ENCODE measurements at places on chromosomes 7 and 10.

- DNase-seq = no peak
These were observed 51.6 kb upstream of the PAX2 start for GRCh38 chr10:100693821-100694220.

DNA sequence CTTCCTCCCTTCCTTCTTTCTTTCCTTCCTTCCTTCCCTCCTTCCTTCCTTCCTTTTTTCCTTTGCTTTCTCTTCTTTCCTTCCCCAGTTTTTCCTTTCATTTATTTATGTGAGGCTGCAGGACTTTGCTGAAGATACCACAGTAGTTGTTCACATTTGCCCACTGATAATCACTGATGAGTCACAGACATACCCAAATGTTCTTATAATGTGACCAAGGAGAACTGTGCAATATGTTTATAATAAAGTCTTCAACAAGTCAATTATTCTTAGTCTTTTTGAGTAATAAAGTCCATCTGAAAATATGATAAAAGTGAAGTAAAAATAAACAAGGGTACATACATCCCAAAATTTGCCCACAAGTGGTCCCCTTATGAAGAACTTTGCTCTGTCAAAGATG lies 159.7 kb downstream of the GNAI1 start:
- DNase-seq = peak; percentile 61

DNA sequence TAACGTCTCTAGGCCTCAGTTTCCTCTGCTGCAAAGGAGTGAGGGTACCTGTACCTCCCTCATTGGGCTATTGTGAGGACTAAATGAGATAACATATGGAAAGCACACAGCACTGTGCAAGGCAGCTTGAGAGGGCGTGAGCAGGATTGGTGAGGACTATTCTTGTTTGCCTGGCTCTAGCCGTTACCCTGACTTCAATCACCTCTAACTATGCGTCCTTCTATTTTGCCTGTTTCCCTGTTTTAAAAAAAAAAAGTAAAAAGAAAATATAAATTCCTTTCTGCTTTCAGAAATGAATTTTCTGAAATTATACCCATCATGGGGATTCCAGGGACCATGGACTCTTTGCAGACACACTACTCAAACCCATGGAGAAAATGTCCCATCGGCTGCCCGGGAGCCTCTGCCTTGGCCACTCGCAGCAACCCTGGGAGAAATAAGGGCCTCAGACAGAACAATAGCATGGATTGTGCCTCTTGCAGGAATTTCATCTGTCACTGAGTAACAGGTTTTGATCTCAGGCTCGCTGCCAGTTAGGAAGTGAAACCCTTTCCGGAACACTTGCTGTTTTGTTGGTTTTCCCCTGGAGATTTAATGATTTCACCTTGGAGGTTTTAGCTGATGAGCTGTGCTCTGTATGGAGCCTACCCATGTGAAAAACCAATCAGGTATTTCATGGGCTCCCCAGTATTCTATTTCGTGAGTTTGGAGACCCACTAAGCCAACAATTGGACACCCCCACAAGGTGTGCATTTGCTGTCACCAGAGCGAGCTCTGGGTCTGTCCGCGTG lies 55.6 kb downstream of the STEAP1B start:
- DNase-seq = no peak

DNA sequence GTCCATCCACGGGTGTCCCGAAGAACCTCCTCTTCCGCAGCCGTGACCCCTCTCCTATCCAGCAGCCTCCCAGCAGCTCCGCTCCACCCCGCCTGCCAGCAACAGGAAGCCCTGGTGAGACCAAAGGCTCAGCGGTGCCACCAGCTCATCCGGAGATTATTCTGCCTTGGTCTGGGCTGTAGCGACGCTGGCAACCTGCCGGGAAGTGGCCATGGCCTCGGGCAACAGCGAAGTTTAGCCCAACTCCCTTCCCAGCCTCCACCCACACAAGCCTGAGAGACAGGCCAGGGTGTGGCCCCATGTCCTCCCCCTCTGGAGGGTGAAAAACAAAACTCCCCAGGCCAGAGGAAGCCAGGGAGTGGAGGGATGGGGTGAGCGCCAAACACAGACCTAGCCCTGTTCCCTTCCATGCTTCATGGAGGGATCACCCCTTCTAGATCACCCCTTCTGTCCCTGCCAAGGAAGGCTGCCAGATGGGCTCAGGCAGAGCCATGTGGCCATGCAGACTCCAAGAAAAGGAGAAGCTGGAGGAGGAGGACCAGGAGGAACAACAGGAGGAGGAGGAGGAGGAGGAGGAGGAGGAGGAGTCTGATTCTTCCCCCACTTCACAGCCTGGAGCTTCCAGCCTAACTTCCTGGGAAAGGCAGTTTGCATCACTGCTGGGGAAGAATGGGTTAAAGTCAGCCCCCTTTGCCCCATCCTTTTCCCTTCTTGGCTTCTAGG lies 918 bp downstream of the CALHM2 start:
- DNase-seq = peak; percentile 65

- peak; percentile 96 for DNase-seq
These were observed 15.6 kb downstream of the RHEB start for GRCh38 chr7:151503902-151504714.

DNA sequence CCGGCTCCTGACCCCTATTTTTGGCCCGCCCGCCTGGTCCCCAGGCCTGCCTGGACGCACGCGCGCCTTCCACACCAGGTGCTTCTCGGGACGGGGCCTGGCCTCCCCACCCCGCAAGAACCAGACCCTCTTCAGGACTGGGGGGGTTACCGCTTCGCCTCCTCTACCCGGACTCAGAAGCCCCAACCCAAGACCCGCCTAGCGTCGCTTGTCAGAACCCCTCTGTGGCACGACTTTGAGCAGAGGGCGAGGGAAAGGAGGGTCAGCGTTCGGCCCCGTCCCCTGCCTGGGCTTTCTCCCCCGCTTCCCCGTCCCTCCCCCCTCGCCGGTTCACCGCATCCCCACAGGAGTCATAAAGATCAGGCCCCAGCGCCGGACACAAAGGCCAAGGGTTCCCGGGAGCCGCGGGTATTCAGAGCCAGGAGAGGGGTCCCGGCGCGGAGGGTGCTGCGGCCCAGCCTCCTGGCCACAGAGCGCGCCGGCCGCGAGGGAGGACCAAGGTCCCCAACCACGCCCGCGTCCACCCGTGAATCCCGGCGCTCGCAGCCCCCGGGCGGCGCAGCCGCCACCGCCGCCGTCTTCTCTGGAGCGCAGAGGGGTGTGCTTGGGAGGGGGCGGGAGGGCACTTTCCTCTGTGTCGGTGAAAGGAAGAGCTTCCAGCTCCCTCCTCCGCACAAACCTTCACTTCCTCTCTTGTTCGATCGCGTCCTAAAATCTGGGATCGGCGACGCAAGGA lies 351.9 kb downstream of the DNAJB6 start:
- no peak for DNase-seq
